NCI-H345 (cell line): ENCODE measurements at places on chromosomes 5 and 9.

DNA sequence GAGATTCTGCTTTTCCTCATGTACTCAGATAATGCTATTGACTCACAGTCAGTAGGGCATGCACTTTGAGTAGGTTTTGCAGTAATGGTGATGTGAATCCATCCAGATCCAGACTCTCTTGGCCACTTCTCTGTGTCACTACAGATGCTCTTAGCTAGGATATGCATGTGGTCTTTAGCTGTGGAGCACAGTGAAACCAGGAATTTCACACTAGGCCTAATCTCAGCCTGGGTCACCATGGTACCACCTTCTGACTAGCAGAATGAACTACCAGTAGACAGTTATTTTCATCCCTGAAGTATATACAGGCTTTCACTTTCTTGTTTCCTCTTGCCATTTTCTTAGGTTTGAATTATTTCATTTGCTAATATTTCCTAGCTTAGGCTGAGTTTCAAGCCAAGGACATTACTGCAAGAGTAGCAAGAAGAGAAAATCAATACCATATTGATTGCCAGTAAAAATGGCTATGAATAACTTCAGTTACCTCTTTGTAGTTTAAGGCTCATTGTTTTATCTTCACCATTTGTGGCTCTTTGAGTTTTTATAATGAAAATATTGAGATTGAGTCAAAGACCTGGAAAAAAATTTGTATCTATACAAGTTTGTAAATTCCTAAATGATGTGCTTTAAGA lies 28.4 kb upstream of the CSNK1G3 start:
- no peak for DNase-seq

- no peak for DNase-seq
These were observed 1.6 kb upstream of the OXCT1 start for GRCh38 chr5:41871852-41872251.

DNA sequence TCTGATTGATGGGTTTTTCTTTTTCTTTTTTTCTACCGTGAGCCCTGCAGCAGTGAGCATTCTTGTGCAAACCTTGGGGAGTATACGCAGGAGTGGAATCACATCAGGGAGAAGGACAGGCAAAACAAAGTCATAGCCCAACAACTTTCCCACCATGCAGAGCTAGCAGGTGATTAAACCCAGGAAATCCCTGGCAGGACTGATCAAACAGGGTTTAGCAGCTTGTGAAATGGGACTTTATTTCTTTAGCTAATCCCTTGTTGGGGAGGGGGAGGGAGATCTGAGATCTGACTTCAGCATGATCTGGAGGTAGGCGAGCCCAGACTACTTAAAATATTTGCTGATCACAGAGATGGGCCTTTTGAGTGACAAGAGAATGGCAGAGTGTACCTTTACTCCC lies 162.0 kb upstream of the GLRA1 start:
- DNase-seq = no peak

GRCh38 chr9:93437996-93438395 lies 13.5 kb upstream of the FAM120A start:
- DNase-seq = no peak

GRCh38 chr9:136849960-136850865 lies 1.0 kb downstream of the PHPT1 start:
- DNase-seq = no peak

DNA sequence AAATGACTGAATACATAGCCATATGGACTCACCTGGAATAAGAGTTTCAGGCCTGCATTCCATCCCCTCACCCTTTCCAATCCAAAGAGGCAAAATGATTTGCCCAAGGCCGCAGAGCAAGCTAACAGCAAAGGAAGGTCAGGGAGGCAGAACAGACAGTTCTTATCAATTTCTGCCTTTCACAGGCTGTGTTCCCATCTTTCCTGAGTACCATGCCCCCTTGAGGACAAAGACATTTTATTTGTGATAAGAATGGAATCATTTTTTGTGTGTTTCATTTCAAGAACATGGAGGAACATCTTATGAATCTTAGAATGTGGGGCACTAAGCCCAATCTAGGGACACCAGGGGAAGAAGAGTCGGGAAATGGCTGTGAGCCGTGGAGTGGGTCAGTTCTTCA lies 13.9 kb downstream of the LHFPL2 start:
- no peak for DNase-seq

- no peak for DNase-seq
These were observed 1064.4 kb upstream of the DMAC1 start for GRCh38 chr9:8863886-8864544.

GRCh38 chr5:96248131-96248530 lies 184.9 kb downstream of the PCSK1 start:
- no peak for DNase-seq

- no peak for DNase-seq
These were observed 700.7 kb upstream of the GRAMD2B start for GRCh38 chr5:125722550-125722949.

DNA sequence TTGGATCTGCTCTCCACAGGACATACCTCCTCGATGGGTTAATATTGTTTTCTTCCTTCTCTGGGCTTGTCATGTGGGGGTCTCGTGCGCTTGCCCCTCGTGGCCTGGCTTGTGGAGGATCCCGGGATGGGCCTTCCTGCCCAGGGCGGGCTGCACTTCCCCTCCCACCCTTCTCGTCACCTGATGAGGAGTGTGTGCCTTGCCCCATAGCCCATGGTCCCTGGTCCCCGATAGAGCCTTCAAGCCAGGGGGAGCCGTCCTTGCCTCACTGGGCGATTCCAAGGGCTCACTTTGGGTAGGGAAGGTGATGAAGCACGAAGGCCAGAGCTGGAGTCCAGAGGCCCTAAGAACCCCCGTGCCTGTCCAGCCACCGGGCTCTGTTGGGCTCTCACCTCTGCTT lies 28.7 kb downstream of the DYNC2I2 start:
- DNase-seq = no peak

GRCh38 chr9:136578915-136579649 lies 33.2 kb upstream of the NOTCH1 start:
- peak; percentile 19 for DNase-seq

- DNase-seq = no peak
These were observed 347.3 kb upstream of the CDH6 start for GRCh38 chr5:30846171-30846570.

DNA sequence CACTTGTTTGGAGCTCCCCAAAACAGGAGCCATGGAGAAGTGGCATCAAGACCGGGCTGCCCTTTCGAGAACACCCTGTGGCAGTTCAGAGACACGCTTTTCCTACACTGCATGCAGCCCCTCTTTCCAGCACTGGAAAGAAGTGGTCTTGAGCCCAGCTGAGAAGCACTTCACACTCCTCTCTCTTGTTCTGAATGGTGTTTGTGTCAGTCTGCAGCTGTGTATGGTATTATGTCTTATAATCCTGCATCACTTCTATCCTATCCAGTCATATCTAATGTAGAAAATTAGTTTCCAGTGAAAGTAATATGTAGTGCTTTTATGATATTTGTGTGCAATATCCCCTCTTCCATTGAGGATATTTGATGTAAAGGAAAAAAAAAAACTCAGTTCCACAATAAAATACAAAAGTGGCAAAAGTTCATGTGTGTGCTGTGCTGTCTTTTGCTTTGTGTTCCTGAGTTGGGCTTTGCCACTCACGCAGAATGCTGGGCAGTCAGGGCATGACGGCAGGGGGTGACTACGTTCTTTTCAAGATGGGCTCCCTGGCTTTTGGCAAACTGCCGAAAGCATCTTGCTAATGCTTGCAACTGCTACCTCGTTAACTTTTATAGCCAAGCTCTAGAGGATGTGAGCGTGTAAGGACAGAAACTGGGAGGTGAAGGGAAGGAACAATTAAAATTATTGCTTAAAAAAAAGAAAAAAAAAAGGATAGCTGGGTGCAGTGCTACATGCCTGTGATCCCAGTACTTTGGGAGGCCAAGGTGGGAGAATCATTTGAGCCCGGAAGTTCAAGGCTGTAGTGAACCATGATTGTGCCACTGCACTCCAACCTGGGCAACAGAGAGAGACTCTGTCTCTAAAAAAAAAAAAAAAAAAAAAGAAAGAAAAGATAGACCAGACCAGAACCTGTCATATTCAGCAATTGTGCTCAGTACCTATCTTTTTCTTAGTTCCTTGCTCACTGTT lies 102.2 kb downstream of the MAP1B start:
- DNase-seq = peak; percentile 87

- DNase-seq = no peak
These were observed 261.6 kb downstream of the SEMA5A start for GRCh38 chr5:9284272-9284671.

DNA sequence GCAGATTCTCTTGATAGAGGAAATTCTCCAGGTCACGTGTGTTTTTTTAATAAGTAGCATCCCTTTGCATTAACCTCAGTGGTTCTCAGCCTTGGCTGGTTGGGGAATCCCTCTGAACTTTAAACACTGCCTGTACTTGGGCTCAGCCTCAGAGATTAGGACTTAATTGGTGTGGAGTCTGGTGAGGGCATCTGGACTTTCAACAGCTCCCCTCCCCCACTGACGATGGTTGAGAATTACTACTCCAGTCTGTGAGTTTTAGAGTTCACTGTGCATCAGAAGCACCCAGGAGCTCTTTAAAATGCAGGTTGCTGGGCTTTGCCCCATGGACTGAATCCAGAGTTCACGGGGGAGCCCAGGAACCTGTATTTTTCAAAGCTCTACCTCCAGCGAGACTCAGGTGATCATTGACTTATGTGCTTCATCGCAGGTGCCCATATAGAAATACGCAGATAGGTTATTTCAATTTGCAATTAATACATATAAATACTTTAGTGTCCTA lies 71.4 kb downstream of the DAPK1 start:
- no peak for DNase-seq

- DNase-seq = no peak
These were observed 27.4 kb upstream of the F2RL1 start for GRCh38 chr5:76791461-76791860.

GRCh38 chr9:121652021-121652837 lies 795 bp downstream of the DAB2IP start:
- no peak for DNase-seq

DNA sequence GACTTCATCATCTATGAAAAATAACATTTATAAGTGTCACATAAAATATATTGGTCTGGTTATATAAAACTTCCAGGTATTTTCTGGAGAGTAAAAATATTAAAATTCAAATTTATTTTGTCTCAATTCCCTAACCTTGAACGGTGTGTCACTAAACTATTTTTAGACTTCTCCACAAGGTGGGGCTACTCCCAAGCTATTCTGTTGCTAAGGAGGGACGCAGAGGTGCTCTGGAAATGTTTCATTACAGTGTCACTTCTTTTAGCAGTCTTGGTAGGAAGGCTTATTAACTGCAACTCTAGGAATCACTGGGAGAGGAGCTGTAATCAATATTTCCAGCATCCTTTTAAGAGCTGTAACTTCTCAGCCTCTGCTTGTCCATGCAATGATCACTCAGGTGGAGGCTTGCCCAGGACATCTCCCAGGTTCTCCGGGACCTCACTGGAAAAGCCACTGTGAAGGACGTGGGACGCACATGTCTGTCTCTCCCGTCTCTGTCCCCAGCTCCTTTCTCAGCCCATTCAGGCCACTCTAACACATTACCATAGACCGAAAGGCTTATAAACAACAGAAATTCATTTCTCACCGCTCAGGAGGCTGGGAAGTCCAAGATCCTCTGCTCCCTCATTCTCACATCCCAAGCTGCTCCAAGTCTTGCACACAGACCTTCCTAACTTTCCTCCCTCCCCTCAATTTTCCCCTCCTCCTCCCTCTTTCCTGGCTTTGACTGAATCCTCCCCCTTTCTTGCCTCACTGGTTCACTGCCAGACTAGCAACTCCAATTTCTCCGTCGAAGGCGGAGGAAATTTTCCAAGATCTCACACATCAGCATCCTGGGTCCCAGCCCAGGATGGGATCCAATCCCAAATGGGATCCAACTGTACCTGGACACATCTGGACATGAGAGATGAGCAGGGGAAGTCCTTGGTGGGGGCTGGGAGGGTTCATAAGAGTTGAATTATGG lies 32.7 kb upstream of the DNAH5 start:
- DNase-seq = peak; percentile 30

- DNase-seq = no peak
These were observed 115.8 kb upstream of the OTULINL start for GRCh38 chr5:14465776-14466175.

GRCh38 chr5:73654171-73654811 lies 28.3 kb downstream of the ARHGEF28 start:
- DNase-seq = no peak

GRCh38 chr5:72597456-72597948 lies 90.3 kb upstream of the ZNF366 start:
- DNase-seq = no peak

GRCh38 chr5:138276402-138277054 lies 2.1 kb upstream of the GFRA3 start:
- peak; percentile 74 for DNase-seq

- no peak for DNase-seq
These were observed 52.2 kb downstream of the SLC36A1 start for GRCh38 chr5:151499501-151500035.

GRCh38 chr5:95519151-95519550 lies 35.6 kb downstream of the SKIC3 start:
- DNase-seq = no peak

GRCh38 chr9:133107245-133107722 lies 13.8 kb downstream of the RALGDS start:
- no peak for DNase-seq

DNA sequence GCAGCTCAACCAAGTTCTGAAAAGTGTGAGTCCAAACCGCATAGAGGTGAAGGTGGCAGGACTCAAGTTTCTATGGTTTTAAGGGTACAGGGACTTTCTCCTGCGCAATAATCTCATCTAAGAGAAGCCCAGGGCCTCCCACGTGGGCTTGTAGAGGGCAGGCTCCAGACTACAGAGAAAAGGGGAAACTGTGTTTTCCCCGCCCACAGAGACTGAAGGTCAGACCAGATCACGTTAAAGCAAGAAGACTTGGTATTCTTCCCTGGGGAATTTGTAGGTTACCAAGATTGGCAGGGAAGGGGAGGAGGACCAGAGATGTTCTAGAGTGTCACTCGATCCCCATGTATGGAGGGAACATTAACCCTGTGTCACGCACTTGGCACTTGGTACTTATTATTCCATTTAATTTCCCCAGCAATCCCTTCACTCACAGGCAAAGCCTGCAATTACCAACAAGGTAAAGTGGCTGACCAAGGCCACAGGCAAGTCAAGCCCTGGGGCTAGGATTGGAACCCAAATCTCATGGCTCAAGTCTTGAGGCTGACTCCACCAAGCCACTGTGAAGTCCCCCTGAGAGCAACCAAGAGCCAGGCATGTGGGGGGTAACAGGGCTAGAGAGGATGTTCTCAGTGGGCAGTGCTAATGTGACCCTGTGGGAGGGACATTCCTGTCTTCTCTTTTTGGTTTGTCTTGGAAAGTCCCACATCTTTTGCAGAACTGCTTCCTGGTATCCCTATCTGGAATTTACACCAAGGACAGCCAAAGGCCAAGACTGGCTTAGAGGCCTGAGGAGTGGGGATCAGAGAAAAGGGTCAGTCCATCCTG lies 18.3 kb upstream of the NEK6 start:
- no peak for DNase-seq

- no peak for DNase-seq
These were observed 1.6 kb downstream of the ELL2 start for GRCh38 chr5:95959888-95960666.

- no peak for DNase-seq
These were observed 476.6 kb upstream of the TNC start for GRCh38 chr9:115594557-115594956.

GRCh38 chr5:93422652-93423280 lies 158.3 kb downstream of the NR2F1-AS1 start:
- peak; percentile 4 for DNase-seq
